ENCODE measurements at places on chromosomes 2 and 18.

- no peak for DNase-seq
Observed at GRCh38 chr18:12839057-12839525, 44.9 kb downstream of the PTPN2 start.

- DNase-seq, result no peak
Observed at GRCh38 chr2:158782616-158783015, 12.5 kb upstream of the DAPL1 start.

DNA sequence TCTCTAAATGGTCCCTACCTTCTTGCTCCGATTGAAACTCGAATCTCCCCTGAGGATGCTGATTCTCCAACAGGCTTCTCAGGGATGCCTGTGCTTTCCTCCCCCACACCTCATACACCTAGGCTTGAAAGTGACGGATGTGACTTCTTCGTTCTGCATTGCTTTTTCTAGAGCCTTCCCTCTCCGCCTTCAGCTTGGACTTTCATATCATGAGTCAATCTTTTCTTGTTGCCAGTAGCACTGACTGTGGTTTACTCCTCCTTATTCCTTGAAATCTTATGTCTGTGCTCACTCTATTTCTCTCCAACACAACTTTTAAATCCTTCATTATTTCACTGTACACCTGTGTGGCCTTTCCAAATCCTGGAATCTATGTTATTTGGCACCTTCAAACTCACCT is 451.4 kb downstream of the TMX3 start:
- DNase-seq, result no peak

GRCh38 chr2:30433541-30434299 is 13.3 kb upstream of the LCLAT1 start:
- no peak for DNase-seq

DNA sequence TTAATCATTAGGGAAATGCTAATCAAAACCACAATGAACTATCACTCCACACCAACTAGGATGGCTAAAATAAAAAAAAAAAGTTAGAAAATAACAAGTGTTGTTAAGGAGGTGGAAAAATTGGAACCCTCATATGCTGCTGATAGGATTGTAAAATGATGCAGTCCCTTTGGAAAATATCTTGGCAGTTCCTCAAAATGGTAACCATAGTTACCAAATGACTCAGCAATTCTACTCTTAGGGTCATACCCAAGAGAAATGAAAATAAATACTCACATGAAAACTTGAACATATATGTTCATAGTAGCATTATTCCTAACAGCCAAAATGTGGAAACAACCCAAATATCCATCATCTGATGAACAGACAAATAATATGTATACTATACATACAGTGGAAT is 15.7 kb upstream of the ACVR2A start:
- no peak for DNase-seq

GRCh38 chr18:58337686-58338085 is 291.2 kb downstream of the ALPK2 start:
- DNase-seq, result no peak

DNA sequence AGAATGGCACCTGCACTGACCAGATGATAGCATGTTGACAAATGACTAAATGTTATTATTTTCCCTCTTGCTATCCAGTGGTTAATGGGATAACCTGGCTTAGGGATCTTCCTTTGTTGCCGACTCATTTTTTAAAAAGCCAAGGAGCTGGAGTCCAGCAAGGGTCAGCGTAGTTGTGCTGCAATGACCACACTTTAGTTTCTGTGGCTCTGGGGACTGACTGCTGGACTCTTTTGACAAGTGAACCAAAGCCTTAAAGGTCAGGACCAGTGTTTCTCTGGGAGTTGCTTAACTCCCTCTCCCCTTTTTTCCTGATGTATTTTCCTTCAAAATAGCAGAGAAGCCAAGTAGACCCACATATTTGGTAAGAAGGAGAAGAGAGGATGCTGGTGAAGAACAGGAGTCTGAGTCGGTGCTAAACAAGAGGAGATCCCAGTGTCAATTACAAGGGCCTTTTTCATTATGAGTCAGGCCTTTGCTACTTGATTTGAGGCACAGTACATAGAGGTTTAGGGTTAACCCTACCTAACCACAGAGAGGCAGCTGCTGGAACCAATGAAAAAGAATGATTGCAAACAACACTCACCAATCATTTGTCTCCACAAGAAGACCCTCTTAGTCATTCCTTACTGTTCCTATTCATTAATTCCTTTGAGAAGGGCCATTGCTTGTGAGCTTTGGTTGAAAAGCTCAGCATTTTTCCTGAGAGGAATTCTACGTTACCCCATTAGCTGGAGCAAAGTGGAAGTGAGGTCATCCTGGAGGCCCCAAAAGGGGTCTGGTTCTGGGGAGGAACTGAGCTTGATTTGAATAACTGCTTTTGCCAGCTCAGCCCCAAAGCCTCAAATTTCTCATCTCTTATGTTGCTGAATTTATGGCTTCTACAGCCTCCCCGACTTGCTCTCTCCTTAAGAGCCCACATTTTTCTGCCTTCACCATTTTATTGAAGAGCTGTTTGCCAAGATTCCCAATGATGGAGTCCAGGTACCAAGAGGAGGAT is 137.6 kb upstream of the HNMT start:
- no peak for DNase-seq

GRCh38 chr2:74499940-74500577 is 656 bp upstream of the LBX2 start:
- no peak for DNase-seq

DNA sequence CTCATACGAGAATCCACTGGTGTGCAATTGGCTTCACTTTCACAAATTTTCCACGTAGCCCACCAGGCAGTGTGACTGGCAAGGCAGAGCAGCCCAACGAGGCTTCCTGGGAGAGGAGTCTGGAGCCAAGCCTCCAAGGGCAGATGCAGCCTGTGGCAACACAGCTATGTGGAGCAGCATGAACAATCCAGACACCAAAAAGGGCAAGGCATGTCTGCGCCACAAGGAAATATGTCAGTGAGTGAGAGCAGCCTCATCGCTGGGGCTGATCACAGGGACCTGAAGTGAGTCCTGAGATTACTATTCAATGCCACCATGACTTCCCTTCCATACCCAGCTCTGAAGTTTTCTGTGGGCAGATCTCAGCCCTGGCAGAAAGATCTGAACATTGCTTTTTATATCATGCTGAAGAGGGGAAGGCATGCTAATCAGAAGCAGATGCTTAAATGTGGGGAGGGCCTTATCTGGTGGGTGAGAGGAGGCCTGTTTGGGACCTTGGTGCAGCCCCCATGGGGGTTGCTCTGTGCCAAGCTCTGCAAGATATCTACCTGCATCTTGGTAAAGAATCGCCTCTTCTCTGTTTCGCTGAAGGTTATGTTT is 40.0 kb upstream of the PUM2 start:
- no peak for DNase-seq

GRCh38 chr2:74199871-74200305 is 1.5 kb downstream of the MTHFD2 start:
- DNase-seq, result no peak

DNA sequence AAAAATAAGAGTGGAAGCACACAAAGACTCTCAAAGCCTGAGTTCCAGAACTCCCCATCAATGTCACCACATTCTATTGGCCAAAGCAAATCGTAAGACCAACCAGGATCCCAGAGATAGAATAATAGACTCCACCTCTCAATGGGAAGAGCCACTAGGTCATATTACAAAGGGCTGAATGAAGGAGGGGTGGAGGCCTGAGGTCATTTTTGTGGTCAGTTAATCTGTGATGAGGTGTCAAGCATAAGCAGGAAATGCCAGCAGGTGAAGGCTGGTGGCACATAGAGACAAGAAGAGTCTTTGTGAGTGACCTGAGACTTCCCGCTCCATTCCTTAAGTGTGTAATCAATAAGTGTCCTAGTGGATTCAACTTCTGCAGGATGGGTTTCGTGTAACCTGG is 144.3 kb downstream of the TFCP2L1 start:
- no peak for DNase-seq

DNA sequence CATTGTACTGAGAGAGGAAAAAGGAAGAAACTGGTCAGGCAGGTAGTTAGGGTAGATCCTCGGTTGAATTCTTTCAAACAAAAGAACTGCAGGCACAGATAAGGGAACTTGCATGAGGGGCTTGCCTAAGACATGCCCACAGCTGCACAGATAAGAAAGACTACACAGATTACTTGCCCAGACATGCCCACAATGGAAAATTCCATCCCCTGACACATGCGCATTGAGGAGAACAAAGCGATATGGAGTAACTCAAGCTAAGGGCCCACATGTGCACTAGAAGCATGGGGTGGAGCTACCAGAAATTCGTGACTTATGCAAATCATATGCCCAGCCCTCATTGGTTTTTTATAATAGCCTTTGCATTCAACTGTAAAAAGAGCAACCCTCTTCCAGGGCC is 181.3 kb upstream of the ZNF521 start:
- no peak for DNase-seq

GRCh38 chr2:159128191-159128590 is 158.3 kb downstream of the WDSUB1 start:
- no peak for DNase-seq

- no peak for DNase-seq
Observed at GRCh38 chr2:105143467-105144151, 97.9 kb upstream of the GPR45 start.

DNA sequence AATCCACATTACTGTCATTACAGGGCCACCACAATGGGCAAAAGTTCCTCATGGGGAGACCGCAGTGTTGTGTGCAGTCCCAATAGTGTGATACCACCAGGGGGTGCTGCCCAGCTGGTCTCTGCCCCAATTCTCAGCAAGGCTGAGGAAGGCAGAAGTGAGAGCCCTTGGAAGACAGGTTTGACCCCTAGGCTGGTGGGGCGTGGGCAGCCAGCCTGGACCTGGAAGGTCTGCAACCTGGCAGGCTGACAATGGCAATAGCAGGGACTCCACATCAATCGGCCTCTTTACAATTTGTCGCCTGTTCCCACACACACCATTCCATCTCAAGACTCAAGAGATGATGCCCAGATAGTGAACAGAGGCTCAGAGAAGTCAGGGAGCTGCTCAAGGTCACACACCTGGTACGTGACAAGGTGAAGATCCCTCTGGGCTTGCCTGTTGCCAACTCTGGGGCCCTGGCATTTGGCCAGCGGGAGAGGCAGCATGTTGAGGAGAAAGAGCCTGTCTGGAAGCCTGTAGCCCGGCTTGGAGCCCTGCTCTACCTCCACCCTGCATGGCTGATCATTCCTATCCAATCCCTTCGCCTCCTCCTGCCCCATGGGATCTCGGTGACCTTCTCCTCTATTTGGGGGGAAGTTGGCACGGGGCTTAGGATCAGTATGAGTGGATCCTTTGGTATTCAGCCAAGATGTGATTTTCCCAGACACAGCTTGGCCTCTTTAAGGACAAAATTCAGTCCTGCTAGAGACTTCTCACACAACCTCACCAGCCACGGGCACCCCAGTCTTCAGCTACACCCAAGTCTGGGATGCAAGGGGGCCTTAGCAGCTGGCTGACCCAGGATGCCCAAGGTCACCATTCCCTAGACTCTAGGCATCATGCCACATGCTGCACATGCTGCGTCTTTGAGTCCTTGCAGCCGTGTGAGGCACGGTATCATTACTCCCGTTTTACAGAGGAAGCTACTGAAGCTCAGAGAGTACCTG is 2.9 kb upstream of the ATOH8 start:
- peak; percentile 14 for DNase-seq

DNA sequence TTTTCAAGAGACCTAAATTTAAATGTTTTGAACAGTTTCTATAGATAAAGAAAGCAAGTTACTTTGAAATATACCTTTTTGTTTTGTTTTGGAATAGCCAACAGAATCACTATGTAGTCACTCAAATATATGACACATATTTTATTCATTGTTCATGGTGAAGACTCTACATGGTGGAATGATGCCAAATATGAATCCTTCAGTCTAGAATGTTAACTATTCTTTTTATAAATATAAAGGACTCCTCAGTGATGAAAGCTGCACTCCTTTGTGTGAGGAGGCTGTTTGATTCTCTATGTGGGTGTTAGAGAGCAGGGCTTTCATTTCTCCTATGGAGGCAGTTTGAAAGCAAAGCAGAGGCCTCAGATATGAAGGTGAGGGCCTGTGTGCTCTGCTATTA is 396.4 kb upstream of the LRRTM1 start:
- no peak for DNase-seq

DNA sequence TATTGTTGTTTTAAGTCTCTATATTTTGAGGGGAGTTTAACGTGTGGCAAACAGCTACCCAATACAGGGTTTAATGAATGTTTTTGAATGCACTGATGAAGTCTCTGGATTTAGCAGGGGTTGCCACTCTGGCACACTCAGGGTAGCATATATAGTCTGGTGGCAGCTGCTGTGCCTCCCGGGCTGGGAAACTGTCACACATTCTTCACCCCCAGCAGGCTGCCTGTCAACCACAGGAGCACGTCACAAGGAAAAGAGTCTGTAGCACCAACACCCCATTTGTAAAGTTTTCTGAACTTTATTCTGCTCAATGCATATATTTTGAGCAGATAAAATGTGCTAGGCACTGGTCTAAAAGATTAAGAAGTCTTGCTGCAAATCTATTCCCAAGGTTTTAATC is 39.3 kb downstream of the NGEF start:
- DNase-seq, result no peak

GRCh38 chr2:32264422-32265105 is at the start of gene NLRC4:
NLRC4 (minus strand) TSS chr2:32264886; CDS start chr2:32256775, 8,111 bp downstream.
- DNase-seq, result no peak

GRCh38 chr18:23239350-23239692 is 104.0 kb downstream of the CABLES1 start:
- no peak for DNase-seq

- no peak for DNase-seq
Observed at GRCh38 chr2:120539937-120540718, 194.2 kb downstream of the INHBB start.

GRCh38 chr2:159753797-159754196 is 41.5 kb downstream of the MARCHF7 start:
- no peak for DNase-seq

- DNase-seq, result no peak
Observed at GRCh38 chr2:28729698-28730097, 21.9 kb upstream of the PPP1CB start.

DNA sequence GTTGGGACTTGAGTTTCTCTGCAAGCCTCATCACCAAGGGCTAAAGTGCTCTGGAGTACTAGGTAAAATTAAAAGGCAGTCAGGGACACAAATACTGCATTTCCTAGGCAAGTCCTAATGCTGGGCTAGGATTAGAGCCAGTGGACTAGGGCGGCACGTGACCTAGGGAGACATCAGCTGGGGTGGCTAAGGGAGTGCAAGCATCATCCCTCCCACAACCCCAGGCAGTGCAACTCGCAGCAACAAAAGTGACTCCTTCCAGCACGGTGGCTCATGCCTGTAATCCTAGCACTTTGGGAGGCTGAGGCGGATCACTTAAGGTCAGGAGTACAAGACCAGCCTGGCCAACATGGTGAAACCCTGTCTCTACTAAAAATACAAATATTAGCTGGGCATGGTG is 30.7 kb upstream of the UPP2 start:
- no peak for DNase-seq

- no peak for DNase-seq
Observed at GRCh38 chr2:8298783-8299182, 383.1 kb upstream of the ID2 start.

- no peak for DNase-seq
Observed at GRCh38 chr18:51346404-51346803, 148.9 kb upstream of the MEX3C start.

DNA sequence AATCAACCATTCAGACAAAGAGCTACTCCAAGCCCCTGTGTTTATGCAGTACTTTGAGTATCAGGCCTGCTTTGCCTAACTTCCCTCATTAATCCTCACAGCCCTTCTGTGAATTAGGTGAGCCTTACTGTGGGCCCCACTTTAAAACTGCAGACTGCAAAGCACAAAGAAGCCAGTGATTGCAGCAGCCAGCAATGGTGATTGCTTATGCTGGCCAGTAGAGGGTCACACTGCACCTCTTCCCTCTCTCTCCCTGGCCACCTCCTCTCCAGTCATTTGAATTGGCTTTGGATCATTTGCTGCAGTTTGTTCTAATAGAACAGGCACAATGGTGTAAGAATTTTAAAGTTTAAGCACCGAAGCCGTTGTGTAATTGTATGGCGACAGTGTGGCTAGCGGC is 229.9 kb downstream of the AGPS start:
- DNase-seq, result no peak

Data from stimulated activated CD8-positive, alpha-beta memory T cell treated with anti-CD3 and anti-CD28 coated beads, Interleukin-15, amount 100 ng/mL, for 4 hours (primary cell).